T-helper 17 cell (primary cell): ENCODE measurements at places on chromosomes 2 and 18.
A peak's percentile ranks its signal among the peaks of the same experiment; 100 is the strongest.

- no peak for DNase-seq
These were observed 861.0 kb upstream of the VRK2 start for GRCh38 chr2:57185568-57185967.

GRCh38 chr2:10520926-10521325, 72.8 kb upstream of the ODC1 start:
- no peak for DNase-seq

DNA sequence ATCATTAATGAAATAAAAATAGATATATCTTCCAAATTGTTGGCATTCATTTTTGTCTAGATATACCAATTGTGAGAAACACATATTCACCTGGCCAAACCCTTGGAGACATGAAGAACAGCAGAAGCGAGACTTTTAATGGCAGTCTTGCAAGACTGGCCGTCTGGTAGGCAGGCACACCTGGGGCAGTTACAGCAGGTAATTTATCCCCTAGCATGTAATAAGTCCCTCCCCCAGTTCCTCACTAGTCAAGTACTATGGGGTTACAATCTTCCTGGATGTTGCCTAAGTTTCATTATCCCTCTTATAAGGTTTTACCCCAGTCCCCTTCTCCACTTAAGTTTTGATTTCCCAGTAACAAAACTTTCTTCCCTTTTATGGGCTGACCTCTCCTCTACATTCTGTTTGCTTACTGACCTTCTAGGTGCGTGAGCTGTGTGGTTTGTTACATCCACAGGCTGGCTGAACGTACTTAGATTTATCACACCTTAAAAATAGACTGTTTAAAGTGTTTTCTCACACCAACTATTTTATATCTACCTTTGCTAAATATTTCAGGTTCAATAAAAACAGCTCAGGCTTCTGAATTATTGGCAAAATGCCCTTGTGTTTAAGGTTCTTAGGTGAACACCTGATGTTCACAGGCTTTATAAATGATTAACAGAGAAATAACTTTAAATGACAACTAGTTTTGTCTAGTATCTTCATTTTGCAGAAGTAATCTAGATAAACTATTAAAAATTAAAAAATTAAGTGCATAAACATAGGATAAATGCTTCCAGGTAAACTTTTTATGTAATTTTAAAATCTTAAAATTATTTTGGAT, 365.0 kb upstream of the TFPI start:
- no peak for DNase-seq

DNA sequence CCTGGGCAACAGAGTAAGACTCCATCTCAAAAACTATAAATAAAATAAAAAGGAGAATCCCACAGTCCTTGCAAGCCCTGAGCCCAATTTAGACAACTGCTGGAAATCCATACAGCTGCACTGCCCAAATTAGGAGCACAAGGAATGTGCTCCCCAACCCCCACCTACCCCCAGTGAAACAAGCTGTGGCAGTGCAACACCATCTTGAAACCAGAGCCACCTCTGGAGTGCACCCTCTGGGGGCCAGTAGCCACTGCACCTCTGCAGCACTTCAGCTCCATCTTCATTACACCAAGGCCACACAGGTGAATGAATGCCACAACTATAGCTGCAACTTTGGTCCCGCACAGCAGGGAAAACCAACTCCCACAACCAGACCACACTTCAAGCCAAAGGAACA, 37.3 kb downstream of the USP34 start:
- no peak for DNase-seq

- no peak for DNase-seq
These were observed 17.6 kb upstream of the CHST9 start for GRCh38 chr18:27202741-27203140.

- no peak for DNase-seq
These were observed 54.2 kb upstream of the CREB1 start for GRCh38 chr2:207475546-207475945.

- DNase-seq: no peak
These were observed 261.1 kb downstream of the ANAPC1 start for GRCh38 chr2:111622859-111623258.

GRCh38 chr2:224122542-224122941, 83.5 kb upstream of the SERPINE2 start:
- DNase-seq: no peak

DNA sequence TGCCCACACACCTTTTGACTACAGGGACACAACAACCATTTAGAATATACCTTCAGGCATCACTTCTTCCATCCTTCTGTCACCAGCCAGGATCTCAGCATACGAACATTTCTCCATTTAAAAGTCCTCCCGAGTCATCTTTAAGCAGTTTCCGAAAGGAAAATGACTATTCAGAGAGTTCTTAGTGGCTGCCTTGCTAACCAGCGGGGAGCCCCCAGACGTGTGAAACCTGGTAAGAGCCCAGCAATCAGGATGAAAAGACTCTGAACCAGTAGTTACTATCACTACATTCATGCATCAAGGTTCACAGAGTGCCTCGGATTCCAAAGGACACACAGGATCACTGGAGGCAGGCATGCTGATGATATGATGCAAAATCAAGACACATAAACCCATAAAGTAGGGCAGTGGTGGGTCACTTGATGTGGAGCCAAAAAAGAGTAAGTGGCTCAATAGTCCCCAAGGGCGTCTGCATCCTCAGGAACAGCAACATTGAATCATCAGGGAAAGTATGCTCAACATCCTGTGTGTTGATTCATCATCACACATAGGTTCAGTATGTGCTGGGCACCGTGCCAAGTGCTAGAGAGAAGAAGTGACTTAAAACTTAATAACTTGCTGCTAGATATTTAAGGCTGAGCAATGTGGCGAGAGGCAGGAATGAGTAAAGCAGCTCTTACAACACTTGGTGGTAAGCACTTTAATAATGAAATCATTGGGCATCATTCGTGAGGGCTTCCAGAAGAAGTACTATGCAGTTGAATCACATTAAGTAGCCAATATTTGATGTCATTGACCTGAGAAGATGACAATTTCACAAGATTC, 4.4 kb downstream of the CCL20 start:
- peak; percentile 64 for DNase-seq

- no peak for DNase-seq
These were observed 138.6 kb downstream of the TMEM18 start for GRCh38 chr2:538646-539045.

GRCh38 chr2:6083136-6083535, 391.0 kb downstream of the SOX11 start:
- DNase-seq: no peak

DNA sequence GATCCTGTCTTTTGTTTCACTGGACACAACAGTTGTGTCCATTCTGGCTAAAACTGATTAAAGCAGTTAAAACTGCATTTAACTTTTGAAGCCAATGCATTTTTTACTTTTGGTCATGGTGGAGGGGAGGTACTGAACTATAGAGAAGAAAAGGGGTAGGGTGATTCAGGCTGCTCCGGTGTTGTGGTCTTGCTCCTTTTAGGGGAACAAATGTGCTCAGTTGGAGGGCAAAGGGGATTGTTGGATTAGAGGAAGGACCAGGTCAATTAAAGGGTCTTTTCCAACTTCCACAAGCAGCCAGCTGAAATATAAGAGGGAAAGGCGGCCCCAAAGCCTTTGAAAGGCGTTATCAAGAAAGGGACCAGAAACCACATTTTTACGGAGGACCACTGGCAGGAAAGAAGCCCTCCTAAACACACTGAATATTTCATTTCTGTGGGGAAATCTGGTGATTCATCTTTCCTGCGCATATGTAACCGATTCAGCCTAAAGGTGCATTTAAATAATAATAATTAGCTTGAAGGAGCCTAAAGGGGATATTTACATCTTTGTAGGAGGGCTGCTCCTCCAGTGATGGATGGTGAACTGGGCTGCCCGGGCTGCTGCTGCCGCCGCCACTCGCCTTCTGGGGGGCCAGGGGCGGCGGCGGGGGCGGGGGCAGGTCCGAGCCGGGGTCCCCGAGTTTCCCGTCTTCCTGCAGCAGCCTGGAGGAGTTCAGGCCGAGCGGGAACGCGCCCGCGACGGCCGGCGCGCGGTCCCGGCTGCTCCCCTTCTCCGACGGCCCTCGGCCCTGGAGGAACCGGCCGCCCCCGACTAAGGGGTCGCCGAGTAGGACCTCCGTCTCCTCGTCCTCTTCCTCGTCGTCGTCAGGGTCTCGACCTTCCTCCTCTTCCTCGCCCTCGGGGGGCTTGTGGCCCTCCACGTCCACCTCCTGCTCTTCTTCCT, 5.2 kb downstream of the SKOR2 start:
- DNase-seq: no peak

DNA sequence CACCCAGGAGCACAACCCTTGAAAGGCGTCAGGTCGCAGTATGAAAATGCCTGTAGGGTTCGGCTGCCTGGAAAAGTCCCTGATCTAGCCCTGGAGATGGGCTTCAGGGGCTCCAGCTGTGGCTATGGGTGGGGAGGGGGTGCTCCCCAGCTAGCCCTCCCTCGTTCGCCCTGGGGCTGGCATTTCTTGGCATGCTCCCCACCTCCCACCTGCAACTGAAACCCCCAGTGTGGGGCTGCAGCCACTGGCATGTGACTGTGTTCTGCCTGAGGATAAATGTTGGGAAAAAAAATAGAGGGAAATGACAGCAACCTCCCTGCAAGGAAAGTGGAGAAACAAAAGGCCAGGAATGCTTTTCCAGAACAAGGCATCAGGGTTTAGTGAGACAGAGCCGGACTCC, 109.2 kb downstream of the COPS8 start:
- DNase-seq: no peak

GRCh38 chr2:159091381-159091780, 122.9 kb downstream of the TANC1 start:
- DNase-seq: no peak

DNA sequence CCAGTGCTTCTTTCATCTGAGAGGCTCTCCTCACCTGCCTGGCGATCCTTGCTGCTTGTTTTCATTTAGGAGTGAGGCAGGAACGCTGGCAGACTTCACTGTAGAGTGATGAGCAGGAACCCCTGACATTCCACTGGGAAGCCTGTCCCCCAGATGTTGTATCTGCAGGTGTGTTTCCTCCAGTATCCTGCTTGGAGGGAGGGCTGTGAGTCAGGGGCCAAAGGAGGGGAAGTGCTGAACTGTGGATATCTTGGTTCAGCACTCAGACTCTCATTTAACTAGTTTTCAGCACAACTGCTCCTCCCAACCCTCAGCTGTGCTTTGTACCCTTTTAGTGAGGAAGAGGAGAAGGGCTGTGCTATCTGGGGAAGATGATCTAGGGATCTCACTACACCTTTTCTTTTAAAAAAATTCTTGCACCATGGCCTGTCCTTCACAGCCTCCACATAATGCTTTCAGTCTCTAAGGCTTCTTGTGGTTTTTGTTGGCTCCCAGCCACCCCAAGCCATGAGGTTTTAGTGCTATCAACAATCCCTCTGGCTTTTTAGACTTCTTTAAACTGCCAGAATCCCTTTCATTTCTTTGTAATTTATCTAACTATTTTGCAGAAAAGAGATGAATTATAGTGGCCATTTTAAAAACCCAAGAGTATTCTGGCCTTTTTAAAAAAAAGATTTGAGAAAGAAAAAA, 11.2 kb downstream of the ANKAR start:
- no peak for DNase-seq

GRCh38 chr18:76445275-76445674, 49.8 kb downstream of the ZNF516 start:
- no peak for DNase-seq

DNA sequence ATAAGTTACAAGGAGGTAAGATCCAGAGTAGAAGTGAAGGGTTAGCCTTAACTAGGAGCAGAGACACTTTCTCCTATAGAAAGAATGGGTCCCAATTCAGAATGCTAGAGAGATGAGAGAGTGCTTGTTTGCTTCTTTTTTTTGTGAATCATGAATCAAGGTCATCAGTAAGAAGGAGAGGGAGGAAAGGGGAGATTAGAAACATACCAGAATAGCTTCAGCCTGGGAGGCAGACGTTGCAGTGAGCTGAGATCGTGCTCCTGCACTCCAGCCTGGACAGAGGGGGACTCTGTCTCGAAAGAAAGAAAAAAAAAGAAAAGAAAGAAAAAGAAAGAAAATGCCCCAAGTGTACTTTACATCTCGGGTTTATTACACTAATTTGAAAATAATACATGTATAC, 55.8 kb upstream of the SLC35F5 start:
- DNase-seq: no peak

- no peak for DNase-seq
These were observed 134.4 kb upstream of the SLC1A4 start for GRCh38 chr2:64854773-64855237.

- DNase-seq: no peak
These were observed 9.3 kb upstream of the STAT1 start for GRCh38 chr2:191023235-191023679.

DNA sequence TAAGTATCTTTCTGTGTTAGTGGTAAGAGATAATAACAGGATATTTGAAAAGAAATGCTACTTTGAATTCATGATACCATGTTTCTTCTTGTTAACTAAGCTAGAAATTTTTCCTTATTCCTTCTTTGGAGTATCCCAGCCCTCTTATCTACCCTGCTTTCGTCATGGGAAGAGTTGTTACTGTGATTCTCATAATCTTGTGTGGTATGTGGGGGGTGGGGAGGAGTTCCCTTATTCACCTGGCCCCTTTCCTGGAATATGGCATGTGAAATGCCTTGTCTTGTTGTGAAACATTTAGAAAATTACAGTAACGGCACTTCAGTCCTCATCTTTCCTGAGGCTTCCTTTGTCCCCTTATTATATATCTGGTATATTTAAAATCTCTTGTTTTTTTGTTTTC, 129.9 kb downstream of the NCOA1 start:
- no peak for DNase-seq

GRCh38 chr2:209311948-209312347, 111.9 kb upstream of the MAP2 start:
- DNase-seq: no peak

- no peak for DNase-seq
These were observed 11.4 kb upstream of the CIDEA start for GRCh38 chr18:12242658-12243260.

- DNase-seq: no peak
These were observed 72.8 kb downstream of the LYPD1 start for GRCh38 chr2:132597166-132597565.

- DNase-seq: no peak
These were observed 980 bp downstream of the OBSL1 start for GRCh38 chr2:219570194-219570923.

- DNase-seq: no peak
These were observed 68.6 kb downstream of the DHRS9 start for GRCh38 chr2:169137924-169138323.

DNA sequence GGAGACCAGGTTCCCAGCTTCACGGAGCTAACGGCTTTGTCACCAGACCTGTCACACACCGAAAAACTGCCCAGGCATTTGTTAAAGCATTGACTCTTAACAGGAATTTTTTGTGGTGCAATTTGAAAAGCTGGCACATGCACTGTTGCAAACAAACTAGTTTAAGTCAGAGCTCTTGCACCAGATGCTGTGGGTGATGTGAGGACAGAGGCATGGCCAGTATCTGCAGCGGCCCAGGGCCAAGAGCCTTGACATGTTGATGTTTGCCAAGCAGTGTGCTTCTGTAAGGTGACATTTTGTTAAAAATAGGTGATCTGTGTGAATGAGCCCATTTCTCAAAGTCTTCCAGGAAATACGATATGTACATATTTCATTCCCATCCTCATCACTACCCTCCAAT, 142.5 kb downstream of the MTCL1 start:
- no peak for DNase-seq

DNA sequence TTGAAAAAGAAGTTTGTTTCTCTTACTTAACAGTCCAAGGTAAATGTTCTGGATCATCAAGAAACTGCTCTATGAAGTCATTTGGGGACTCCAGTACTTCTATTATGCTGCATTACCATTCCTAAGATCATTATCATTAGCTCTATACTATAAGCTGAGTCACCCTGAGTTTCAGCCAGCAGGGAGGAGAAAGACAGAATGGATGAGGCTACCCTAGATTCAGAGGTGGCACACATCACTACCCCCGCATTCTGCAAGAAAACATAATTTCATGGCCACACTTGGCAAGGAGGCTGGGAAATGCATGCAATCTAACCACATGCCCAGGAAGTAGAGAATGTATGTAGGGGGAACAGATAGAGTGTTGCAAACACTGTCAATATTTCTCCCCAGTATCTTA, 16.6 kb upstream of the LNPK start:
- no peak for DNase-seq
